Endodermal cell (in vitro differentiated cells): ENCODE measurements at places on chromosomes 3 and 15. TPM values are rescaled to one million over a fixed set of nuclear protein-coding genes. Genes with fewer than 3 reads are reported as not detected.
A peak's percentile ranks its signal among the peaks of the same experiment; 100 is the strongest.

- DNase-seq: no peak
Observed at GRCh38 chr3:36557708-36558421, 177.6 kb downstream of the STAC start.

GRCh38 chr15:92118162-92118935 lies 264.8 kb downstream of the SLCO3A1 start:
- peak; percentile 66 for DNase-seq

DNA sequence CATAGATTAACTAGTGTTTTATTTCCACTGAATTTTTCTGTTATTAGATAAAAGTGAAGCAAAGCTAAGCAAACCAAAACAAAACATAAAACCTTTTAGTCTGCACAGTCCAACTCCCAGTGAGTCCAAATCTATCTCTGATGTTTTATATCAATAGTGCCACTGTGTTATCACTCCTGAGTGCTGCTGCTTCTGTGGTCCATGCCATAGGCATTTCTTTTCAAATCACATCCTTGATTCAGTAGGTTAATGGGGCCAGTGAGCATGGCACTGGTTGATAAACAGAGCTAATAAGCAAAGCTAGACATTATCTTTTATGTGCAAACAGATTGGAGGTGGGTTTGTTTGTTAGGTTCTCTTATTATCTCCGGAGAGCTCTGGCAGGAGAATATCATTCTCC lies 30.0 kb downstream of the RBMS3 start:
- no peak for DNase-seq

- DNase-seq: peak; percentile 19
Observed at GRCh38 chr3:127833281-127834032, 11.1 kb upstream of the MGLL start.

GRCh38 chr15:84797212-84797611 lies 19.9 kb upstream of the ALPK3 start:
- no peak for DNase-seq

DNA sequence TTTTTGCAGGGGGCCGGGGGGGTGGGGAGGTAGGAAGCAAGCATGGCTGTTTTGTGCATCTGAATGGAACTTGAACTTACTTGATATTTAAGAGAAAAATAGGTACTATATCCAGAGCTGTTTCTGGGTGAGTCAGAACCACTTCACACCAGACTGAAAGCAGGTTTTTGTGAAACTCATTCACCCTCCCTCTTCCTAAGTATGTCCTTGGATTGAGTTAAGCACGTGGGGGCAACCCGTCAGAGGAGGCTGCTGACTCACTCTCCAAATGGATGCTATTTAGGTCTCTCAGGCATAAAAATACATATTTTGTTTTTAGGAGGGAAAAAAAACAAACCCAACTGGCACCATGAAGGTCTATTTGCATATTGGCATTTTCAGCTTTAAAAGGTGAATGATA lies 270.3 kb downstream of the RYR3 start:
- DNase-seq: no peak

DNA sequence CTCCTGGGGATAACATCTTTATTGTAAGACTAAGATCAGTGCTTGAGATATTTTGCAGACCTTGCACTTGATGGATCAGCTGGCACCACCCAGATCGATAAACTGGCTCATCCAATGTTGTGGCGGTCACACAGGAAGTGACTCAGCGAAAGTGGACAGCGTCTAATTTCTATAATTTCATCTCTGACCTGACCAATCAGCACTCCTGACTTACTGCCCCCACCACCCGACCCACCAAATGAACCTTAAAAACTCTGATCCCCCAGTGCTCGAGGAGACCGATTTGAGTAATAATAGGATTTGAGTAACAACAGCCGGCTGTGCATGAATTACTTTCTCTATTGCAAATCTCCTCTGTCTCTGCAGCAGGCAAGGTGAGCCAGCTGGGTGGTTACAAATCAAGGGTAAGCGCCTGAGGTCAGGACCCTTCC lies 62.7 kb upstream of the RNU6-1 start:
- peak; percentile 26 for DNase-seq

GRCh38 chr3:37562876-37563275 lies 298.8 kb upstream of the CTDSPL start:
- no peak for DNase-seq

DNA sequence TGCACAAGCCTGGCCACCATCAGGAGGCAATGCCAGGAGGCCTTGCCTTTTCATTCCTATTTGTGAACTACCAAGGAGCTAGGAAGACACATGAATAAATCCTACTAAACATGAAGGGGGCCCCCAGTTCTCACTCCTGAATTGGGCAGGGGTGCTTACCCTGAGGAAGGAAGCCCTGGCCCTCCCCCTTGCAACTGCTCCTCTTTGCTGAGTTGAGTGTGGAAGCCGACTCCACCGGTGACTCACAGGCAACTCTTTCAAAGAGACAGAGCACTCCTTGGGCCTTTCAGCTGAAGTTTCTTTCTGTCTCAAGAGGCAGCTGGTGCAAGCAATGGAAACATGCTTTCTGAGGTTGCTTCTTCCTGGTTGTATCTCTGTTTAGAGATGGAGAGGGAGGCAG lies 1.7 kb downstream of the GABRG3 start:
- peak; percentile 46 for DNase-seq

GRCh38 chr3:152400887-152401286 lies 132.2 kb downstream of the MBNL1 start:
- DNase-seq: no peak

GRCh38 chr3:60086811-60087210 lies 1037.0 kb upstream of the CFAP20DC start:
- DNase-seq: no peak

DNA sequence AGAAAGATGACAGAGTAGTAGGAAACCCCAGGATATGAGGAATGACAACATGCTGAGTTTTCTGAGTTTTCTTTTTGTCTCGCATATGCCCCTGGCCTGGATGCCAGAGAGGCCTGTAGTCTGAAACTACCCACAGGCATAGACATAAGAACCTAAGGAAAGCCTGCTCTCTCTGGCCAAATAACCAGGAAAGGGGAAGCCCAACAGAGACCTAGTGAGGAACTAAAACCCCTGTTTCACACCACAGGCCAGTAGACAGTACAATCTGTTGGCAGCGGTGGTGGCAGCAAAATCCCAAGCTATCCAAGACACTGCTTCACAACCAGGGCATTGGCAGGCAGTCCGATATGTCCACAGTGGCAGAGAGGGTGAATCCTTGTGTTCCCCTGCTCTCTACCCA lies 55.0 kb upstream of the DCP1A start:
- no peak for DNase-seq

- no peak for DNase-seq
Observed at GRCh38 chr3:129469026-129469425, 29.0 kb downstream of the IFT122 start.

- DNase-seq: no peak
Observed at GRCh38 chr3:9469986-9470385, 72.6 kb downstream of the SETD5 start.

DNA sequence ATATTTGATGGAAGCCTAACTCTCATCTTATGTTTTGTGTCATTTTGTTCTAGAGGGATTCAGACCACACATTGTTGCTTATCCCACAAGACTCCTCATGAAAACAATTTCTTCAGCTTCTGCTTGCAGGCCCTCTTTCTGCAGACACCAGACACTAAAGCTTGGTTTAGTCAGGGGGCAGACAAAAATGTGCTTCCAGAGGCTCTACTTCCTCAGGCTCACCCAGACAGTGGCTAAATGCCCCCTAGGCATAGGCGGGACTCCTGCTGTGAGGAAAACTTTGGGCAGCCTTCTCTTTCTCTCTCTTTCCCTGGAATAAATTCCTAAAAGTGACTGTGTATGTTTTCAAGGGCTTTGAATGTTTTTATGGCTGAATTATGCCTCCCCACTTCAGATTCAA lies 435.4 kb upstream of the ATP11B start:
- no peak for DNase-seq

DNA sequence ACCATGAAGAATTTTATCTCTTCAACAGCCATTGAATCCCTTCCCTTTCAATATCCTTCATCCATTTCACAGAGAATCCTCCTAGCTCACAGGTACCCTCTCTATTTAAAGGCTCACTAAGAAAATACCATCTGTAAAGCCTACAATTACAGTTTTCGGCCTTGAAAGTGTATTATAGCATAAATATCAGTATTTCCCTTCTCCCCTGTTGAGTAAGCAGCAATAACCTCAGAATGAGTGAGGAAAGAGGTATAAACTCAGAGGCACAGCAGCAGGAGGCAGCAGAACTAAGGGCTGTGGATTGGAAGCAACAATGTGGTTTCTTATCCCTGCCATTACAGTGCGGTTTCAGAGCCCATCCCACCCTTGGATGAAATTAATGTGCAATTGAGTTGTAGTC lies 360.6 kb upstream of the ATP10A start:
- no peak for DNase-seq

DNA sequence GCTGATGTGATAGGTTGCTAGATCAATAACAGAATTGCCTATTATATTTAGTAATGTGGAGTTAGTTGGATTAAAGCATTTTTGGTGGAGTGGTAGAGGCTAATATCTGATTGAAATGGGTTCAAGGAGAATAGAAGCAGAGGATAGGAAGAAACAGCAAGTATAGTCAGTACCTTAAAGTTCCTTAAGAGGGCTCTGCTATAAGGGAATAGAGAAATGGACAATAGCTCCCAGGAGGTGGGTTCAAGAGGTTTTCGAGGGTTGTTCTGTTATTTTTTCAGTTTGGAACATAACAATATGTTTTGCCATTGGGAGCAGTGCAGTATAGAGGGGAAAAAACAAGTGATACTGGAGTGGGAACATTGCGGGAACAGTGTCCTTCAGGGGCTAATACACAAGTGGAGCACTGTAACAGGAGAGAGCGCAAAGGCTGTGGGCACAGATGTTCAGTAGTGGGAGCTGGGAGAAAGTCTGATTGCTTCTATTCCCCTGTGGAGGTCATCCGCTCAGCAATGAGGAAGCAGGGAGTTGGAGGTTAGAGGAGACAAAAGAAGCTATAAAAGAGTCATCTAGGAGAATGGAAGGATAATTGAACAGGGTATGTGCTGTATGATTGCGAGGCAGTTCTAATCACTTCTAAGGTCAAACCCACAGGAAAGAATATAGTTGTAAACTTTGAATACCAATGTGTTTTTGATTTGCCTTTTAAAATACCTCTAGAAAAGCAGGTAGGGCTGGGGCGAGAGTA lies 3.3 kb downstream of the MRPS11 start:
- DNase-seq: no peak

GRCh38 chr3:120396469-120396868 lies 47.3 kb upstream of the LRRC58 start:
- DNase-seq: no peak

DNA sequence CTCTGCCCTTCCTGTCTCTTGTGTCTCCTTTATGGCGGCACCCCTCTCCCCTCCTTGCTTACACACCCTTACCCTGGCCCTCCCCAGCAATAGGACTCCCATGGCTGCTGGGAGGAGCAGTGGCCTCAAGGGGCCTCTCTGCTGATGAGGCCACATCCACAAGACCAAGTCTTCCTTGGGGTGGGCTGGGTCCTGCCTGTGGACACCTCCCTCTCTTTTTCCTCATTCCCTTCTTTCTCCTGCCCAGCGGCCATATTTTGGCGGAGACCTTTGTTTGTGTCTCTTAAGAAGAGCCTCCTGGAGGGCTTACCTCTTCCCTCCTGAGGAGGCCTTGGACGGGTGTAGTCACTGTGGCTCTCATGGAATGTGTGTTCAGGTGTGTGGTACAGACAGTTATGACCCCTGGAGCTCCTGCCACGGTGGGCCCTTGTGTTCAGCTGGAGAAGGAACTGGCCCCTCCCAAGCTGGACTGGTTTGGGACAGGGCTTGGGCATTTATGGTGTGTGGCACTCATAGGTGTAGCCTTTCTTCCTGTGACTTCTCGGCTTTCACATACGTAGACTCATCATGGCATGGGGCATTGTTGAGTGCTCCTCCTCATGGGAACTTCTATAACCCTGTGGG lies 56.6 kb upstream of the APEH start:
- DNase-seq: peak; percentile 23

DNA sequence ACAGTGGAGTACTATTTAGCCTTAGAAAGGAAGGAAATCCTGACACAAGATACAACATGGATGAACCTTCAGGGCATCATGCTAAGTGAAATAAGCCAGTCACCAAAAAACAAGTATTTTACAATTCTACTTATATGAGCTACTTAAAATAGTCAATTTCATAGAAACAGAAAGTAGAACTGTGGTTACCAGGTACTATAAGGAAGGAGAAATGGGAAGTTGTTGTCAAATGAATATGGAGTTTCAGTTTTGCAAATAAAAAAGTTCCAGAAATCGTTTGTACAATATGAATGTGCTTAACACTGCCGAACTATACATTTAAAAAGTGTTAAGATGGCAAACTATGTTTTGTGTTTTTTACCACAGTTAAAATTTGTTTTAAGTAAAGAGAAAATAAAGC lies 26.8 kb downstream of the TRANK1 start:
- no peak for DNase-seq

GRCh38 chr15:33915571-33916407 lies 52.5 kb upstream of the CHRM5 start:
- peak; percentile 78 for DNase-seq

DNA sequence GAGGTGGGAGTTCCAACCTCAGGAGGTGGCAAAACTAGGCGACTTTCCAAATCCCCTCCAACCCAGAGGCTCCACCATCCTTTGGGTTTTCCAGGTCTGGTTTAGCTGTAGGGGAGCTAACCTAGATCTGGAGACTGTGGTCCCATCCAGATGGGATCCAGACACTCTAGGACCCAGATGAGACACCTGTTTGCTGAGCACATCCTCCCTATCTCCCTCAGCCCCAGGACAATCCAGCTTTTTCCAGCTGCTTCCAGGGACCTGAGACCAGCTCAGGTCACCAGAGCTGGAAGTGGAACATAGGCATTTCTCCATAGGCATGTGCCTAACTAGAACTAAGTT lies 18.2 kb downstream of the CRTAP start:
- DNase-seq: no peak

GRCh38 chr3:126677862-126678503 lies 23.1 kb upstream of the TXNRD3 start:
- peak; percentile 20 for DNase-seq

- DNase-seq: peak; percentile 73
Observed at GRCh38 chr3:19013879-19014278, 134.4 kb upstream of the KCNH8 start.

DNA sequence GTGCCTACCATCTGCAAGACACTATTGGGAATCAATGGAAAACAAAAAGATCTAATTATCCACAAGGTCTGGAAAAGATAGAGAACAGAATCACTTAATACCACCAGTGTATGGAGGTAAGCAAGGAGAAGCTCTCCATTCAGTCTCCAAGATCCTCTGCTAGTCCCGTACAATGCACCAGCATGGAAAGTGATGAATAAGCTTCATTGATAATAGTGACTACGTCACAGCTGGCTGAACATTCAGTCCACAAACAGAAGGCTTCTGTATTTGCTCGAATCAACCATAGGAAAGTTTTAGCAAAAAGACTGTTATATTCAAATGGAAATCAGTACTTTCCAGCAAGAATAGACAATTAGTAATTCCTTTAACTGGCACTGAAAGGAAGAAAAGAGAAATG lies 42.9 kb downstream of the IGSF11 start:
- no peak for DNase-seq

Gene GRIP2
- total RNA-seq: 0.77 and 2.2 TPM in 2 replicates

Gene UCN2
- 0.33 TPM in 1 of 3 replicates, not detected in the others for total RNA-seq

Gene CELF6
- total RNA-seq: 0.36 and 0.46 TPM in 2 replicates

Gene SRGAP3
- total RNA-seq: 4.5 and 5.0 TPM in 2 replicates

Gene FANCD2OS
- total RNA-seq: not detected in 3 replicates

Gene KLHL40
- not detected in 3 replicates for total RNA-seq

Gene SLC9A9
- 3.7 and 4.3 TPM in 2 replicates for total RNA-seq

Gene MME
- 30.2 to 66.6 TPM (median 37.4 TPM) in 3 replicates for total RNA-seq
